Activated T-cell treated with anti-CD3 and anti-CD28 coated beads, Interleukin-2, amount 50 U/mL, for 48 hours (primary cell): ENCODE measurements at places on chromosomes 7 and 10.

DNA sequence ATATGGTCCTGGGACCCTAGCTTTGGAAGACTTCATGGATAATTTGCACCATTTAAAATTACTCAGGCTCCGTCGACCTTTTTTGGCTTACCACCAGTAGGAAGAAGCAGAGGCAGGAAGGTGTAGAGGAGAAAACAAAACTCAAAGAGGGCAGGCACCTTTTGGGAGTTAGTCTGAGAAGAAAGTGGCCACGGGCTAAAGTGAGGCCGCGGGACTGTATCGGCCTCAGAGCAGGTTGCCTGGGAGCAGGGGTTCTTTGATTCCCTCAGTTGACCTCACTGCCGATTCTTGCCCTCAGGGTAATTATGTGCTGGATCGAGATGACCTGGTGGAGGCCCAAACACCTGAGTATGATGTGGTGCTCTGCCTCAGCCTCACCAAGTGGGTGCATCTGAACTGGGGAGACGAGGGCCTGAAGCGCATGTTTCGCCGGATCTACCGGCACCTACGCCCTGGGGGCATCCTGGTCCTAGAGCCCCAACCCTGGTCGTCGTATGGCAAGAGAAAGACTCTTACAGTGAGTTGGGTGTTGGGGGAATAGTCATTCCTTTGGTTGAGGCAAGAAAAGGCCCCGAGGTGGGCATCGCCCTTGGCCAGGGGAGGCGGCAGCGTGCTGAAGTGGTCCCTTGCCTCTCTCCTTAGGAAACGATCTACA is 3.1 kb downstream of the MEPCE start:
- DNase-seq = no peak

DNA sequence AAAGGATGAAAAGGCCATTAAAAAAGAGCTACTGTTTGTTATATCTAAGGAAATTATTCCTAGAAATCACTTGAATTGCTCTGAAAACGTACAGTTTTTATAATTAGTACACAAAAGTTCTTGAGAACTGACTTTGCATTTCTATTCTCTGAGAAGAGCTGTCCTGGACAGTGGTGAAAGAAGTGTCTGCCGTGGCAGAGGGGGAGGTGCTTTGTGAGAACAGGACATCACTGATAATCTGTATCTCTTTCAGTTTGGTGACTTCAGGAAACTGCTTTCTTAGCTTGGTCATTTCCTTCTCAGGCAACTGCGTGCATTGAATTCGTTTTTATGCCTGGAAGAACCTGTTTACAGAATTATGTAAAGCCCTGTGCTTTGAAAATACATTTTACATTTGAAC is 52.1 kb downstream of the POLL start:
- DNase-seq = no peak

- no peak for DNase-seq
These were observed 7.6 kb upstream of the SUN1 start for GRCh38 chr7:824664-825063.

GRCh38 chr7:142697270-142697669 is 52.0 kb upstream of the PRSS1 start:
- DNase-seq = no peak

DNA sequence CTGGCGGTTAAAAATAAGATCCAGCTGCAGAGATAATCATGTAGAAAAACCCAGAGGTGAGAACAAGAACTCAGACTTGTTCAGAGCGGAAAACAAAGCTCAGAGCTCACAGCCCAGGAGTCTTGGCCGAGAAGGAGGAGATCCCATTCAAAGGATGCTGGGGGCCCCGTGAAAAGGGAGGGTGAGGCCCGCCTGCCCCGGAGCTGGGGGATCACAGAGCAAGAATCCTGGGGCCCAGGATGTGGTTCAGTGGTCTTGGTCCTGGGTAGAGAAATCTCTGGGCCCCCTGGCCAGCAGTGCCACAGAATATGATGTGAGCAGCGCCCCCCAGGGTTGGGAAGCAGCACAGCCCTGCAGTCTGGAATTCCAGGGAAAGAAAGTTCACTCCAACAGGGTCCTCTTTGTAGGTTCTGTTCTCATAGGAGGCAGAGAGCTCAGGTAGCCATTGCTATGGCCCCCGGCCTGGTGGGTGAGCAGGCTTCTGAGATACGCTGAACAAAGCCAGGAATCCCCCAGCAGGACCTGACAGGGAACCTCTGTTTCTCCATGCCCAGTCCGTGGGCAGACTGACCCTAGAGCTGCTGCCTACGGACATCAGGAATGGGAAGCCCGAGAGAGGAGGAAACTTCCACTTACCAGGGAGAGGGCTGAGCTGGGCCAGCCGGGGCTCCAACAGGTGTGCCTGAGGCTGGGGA is 77.7 kb upstream of the GNA12 start:
- DNase-seq = no peak

DNA sequence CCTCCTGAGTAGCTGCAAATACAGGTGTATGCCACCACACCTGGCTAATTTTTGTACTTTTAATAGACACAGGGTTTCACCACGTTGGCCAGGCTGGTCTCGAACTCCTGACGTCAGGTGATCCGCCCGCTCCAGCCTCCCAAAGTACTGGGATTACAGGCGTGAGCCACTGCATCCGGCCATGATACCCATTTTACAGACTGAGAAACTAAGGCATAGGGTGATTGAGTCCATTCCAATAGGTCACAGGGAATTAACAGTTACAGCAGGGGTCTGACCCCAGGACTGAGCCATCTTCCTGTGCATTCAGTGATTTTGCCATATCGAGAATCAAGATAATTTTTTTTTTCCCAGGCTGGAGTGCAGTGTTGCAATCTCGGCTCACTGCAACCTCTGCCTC is 12.3 kb upstream of the CTBP2 start:
- DNase-seq = no peak

DNA sequence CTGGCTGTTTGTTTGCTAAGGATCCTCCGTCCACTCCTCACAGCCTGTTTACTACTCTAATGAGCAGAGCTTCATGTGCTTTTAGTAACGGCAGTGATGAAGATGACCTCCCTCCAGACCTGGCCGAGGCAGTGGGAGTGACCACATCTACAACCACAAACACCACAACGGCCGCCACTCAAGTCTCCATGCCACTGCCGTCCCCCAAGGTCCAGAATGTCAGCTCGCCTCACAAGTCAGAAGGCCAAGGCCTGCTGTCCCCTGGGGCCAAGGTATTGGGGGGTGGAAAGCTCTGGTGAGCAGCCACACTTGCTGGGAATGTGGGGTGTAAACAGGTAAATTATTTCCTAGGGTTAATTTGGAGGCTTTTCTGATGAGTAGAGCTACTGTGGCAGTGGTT is 926.4 kb downstream of the IPMK start:
- no peak for DNase-seq

GRCh38 chr7:55493408-55493807 is 78.9 kb downstream of the VOPP1 start:
- no peak for DNase-seq

GRCh38 chr7:117961235-117961634 is 88.0 kb upstream of the CTTNBP2 start:
- DNase-seq = no peak

DNA sequence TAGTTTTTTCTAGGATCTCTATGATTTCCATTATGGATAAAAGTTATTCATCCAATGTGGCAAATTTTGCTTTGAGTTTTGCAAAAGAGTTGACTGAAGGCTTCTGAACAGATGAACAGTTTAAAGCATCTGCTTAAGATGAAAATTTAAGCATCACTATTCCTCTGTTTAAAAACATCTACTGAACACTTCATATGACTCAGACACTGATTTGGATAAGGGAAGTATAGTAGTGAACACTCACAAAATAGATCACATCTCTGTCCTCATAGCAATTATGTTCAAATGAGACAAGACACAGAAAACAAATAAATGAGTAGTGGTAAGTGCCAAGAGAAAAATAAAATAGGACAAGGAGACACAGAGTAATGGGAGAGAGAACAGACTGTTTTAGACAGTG is 157.3 kb downstream of the MBL2 start:
- no peak for DNase-seq

DNA sequence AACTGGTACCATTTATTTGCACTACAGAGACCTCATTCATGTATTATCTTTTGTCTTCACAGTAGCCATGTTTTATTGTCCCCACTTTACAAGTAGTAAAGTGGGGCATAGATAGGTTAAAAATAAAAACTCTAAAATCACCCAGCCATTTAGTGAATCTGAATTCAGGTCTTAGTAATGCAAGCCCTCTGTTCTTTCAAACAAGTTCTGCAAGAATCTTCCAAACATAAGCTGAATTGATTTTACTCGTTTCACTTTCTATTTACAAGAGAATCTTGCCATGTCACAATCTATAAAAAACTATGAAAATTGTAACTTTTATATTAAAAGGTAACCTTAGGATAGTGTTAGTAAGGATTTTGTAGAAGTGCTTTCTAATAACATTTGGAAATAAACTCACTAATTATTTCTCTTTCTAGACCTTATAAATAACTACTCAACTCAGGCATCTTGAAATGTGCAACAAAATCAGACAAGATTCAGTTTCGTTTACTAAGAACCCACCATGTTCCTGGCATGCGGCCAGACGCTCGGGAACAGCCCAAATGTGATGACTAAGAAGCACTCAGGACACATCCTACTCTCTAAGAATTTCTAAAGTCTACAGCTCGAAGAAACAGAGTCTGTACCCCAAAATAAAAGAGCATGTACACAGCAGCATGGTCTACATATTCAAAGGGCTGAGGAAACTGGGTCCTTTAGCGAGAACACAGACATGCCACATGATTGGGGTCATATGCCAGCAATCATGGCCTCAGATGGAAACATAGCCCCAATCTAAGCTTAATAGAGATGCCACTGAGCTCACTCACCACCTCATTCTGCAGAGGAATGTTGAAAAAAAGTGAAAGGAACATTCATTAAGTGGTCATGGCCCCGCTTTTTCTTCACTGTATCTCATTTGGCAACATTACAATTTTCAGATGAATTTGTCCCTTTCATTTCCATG is 167.6 kb downstream of the AMPH start:
- peak; percentile 89 for DNase-seq

GRCh38 chr7:27109466-27110185 is 7.1 kb upstream of the HOXA2 start:
- no peak for DNase-seq

GRCh38 chr7:70738151-70738885 is 393.6 kb upstream of the GALNT17 start:
- no peak for DNase-seq

- DNase-seq = peak; percentile 40
These were observed 25.2 kb downstream of the SMNDC1 start for GRCh38 chr10:110279407-110279986.

DNA sequence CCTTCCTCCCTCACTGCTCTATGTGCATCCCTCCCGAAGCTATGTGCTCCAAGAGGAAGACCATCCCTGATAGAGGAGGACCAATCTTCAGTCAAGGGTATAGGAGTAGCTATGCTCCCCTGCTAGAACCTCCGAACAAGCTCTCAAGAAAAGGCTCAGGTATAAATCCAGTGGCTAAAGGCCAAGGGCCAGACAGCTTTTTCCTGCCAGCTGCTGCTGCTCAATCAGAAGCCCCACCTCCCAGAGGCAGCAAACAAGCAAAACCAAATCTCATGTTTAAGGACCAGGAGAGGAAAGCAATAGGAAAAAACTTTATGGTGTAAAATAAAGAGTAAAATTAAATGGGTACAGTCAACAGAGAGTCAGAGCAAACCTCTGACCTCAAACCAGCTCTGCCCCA is 187.2 kb downstream of the FGFR2 start:
- no peak for DNase-seq

DNA sequence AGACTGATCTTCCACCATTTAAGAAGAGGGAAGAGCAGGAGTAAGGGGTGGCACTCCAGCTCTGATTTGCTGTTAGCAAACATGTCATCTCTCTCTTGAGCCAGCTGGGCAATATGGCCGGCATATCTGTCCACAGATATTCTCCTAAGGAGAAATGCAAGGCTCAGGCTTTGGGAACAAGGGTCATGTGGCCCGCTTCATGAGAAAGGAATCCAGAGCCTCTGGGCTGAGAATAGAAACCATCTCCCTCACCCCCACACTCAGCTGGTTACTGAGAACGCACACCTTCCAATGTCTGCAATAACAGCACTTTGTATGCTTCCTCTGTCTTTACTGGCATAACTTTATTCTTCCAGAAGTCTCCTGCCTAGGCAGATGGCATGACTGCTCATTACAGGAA is 171.2 kb downstream of the ELMO1 start:
- no peak for DNase-seq

DNA sequence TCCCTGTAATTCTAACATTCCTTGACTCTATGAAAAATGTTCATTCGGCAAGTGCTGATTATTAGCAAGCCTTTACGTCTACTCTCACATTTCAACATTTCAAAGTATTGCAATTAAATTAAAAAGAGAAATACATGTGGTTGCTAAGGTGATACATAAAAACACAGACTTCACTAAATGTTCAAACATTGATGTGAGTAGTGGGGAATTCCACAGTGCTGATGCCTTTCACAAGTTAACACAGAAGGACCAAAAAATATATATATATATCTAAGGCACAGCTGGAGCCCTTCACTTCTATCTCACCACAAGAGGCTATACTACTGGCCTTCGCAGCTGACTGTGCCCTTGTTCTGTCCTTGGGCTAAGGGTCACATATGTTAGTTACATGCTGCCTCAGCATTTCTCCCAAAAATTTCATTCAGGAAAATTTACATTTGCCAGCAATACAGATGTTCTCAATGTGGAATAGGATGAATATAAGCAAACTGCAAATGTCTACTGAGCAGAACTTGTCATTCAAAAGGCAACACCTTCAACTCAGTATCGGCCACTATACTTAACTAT is 13.9 kb downstream of the CTTNBP2 start:
- no peak for DNase-seq

DNA sequence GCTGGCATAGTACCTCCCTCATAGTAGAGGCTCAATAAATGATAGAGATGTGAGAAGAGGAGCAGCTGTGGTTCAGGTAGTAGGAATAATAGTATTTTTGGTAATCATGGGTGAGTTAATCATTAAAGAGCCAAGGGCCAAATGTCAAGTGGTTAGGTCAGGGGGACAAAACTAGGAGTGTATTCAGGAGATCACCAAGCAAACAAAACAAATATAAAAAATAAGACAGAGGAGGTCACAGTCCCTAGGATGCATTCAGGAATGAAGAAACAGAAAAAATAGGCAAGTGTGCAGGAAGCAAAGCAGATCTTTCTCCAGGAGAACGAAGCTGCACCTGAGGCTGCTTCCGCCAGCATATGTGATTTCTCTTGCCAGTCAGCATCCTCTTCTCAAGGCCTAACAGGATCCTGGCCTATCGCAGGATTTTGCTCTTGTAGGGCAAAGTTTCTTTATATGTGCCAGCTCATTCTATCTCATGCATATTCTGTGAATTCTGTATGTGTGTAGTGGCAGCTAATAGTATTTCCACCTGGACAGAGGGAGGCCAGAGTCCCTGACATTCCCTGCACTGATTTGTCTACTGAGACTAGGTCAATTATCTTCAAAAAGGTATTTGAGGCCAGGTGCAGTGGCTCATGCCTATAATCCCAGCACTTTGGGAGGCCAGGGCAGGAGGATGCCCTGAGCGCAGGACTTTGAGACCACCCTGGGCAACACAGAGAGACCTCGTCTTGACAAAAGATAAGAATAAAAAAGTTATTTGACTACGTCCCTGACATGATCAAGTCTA is 82.7 kb downstream of the AKR1D1 start:
- DNase-seq = no peak
